Effector memory CD8-positive, alpha-beta T cell (primary cell): ENCODE measurements at places on chromosomes 6 and 20.

DNA sequence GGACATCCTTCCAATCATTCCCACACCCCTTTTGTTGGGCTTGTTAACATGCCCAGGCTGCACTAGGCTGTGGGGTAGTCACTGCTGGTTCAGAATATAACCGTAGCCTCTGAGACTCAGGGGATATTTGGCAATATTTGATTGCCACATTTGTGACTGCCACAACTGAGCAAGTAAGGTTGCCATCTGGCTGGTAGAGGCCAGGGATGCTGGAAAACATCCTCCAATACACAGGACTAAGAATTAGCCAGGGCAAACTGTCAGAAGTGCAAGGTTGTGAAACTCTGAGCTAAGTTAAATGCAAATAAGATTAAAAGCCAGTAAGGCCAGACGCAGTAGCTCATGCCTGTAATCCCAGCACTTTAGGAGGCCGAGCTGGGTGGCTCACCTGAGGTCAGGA lies 112.0 kb downstream of the ZMYND8 start:
- no peaks in the 10 kb centered on the region for H3K27me3 ChIP-seq
- no peak overlapping the region for H3K4me3 ChIP-seq
- H3K27ac ChIP-seq = peak overlapping the region; percentile 57
- peaks cover 7% of the 10 kb centered on the region for H3K4me1 ChIP-seq
- no peak for DNase-seq

GRCh38 chr20:40294175-40294574 lies 394.9 kb downstream of the MAFB start:
- H3K27me3 ChIP-seq = peaks cover 12% of the 10 kb centered on the region
- H3K36me3 ChIP-seq = no peaks in the 10 kb centered on the region
- no peak overlapping the region for H3K4me3 ChIP-seq
- H3K4me1 ChIP-seq = no peaks in the 10 kb centered on the region

- H3K4me1 ChIP-seq = no peaks in the 10 kb centered on the region
- DNase-seq = no peak
- no peak overlapping the region for H3K27ac ChIP-seq
- H3K36me3 ChIP-seq = no peaks in the 10 kb centered on the region
- no peak overlapping the region for H3K4me3 ChIP-seq
- peaks cover 29% of the 10 kb centered on the region for H3K27me3 ChIP-seq
Measured at GRCh38 chr20:59322585-59323454, 22.4 kb downstream of the EDN3 start.

GRCh38 chr6:4516206-4516605 lies 260.0 kb upstream of the CDYL start:
- H3K27ac ChIP-seq = no peak overlapping the region
- DNase-seq = no peak
- H3K36me3 ChIP-seq = no peaks in the 10 kb centered on the region
- no peaks in the 10 kb centered on the region for H3K4me1 ChIP-seq
- H3K4me3 ChIP-seq = no peak overlapping the region

- no peaks in the 10 kb centered on the region for H3K36me3 ChIP-seq
- H3K27me3 ChIP-seq = peaks cover 45% of the 10 kb centered on the region
- H3K4me1 ChIP-seq = no peaks in the 10 kb centered on the region
Measured at GRCh38 chr20:45592574-45593189, 13.6 kb upstream of the WFDC8 start.
